Fibroblast of villous mesenchyme (primary cell): ENCODE measurements at places on chromosomes 2 and 18. TPM values are rescaled to one million over a fixed set of nuclear protein-coding genes. Genes with fewer than 3 reads are reported as not detected.

Gene FAM124B
- under 0.01 and 0.32 TPM in 2 replicates for total RNA-seq

Gene PRKRA
- total RNA-seq, result 58.9 and 60.9 TPM in 2 replicates

Gene PCARE
- not detected in 2 replicates for total RNA-seq

Gene RND3
- 635 and 1,266 TPM in 2 replicates for total RNA-seq

Gene TRMT61B
- total RNA-seq, result 12.5 and 13.9 TPM in 2 replicates

Gene SLC4A5
- under 0.01 and 0.32 TPM in 2 replicates for total RNA-seq

Gene REG3A
- not detected in 2 replicates for total RNA-seq

Gene RBKS
- total RNA-seq, result 1.3 TPM in 2 replicates

Gene HEATR5B
- total RNA-seq, result 23.8 and 27.6 TPM in 2 replicates

Gene CNRIP1
- total RNA-seq, result 24.6 and 25.1 TPM in 2 replicates

Gene CAPG
- total RNA-seq, result 56.6 and 75.7 TPM in 2 replicates

Gene POTEI
- under 0.01 TPM in 1 of 2 replicates, not detected in the other for total RNA-seq

Gene LYG2
- total RNA-seq, result not detected in 2 replicates

Gene UNC80
- not detected in 2 replicates for total RNA-seq

Gene TTN
- total RNA-seq, result under 0.01 TPM in 2 replicates

Gene UCN
- total RNA-seq, result 0.43 and 0.64 TPM in 2 replicates
